ENCODE measurements at places on chromosomes 1 and 21.

DNA sequence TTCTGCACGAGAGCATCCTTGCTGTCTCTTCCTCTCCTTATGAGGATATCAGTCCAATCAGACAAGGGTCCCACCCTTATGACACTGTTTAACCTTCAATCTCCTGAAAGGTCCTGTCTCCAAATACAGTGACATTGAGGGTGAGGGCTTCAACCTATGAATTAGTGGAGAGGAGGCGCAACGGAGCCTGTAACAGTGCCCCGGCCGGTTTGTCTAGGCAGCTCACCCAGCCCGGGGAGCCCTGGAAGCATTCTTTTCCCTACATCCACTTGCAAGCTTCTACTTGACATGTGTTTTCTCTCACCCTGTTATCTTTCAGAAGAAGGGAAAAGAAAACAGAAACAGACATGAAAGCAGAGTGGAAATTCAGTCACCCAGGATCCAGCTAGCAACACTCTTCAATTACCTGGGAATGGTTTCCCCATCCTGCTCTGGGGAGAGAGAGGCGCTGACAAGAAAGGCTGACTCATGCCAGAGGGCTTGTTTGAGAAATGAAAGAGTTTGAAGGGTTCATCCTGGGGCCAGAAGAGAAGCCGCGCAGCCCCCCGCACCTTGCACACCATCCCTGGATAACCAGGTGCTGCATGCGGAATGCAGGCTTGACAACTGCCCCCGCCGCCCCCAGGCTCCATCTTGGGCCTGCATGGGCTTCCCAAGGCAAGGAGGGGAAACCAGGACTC is 394.9 kb downstream of the NPHP4 start:
- no peak for DNase-seq

DNA sequence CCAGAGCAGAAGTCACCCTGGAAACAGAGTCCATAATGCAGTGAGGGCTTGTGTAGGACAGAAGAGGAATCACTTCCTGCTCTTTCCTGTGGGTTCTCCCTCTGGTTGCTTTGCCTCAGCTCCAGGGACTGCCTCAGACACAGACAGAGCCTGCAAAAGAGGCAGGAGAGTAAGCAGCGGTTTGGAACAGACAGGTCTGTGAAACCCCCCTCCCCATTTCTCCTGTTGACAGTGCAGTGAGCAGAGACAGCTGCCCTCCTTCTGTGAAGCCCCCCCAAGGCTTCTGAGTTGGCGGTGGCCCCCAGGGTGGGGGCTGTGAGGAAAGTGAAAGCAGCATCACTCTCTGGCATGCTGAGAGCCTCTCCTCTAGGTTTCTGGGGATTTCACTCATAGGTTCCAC is 53.0 kb downstream of the MAB21L3 start:
- DNase-seq = no peak

DNA sequence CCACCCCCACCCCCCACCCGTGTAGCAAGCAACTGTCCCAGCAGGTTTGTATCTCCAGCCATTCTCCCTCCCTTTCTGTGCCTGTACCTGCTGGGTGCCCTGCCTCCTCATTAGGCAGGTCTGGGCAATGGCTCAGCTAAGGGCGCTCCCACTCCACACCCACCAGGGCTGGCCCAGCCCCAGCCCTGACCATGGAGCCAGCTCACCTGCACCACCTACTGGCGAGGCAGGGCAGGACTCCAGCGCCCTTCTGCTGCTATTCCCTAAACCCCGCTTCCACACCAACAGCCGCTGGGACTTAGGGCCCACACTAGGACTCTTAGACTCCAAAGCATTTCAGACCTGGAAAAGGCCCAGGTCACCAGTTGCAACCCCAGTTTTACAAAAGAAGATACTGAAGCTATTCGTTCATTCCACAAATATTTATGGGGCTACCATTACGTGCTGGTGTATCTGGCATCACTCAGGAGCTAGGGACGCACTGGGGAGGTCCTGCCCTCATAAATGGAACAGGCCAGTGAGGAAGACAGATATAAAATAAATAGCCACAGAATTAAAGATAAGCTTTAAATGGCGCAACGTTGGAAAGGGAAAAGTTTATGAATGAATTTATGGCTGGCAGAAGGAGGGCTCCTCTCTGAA is 24.0 kb downstream of the PGLYRP3 start:
- DNase-seq = no peak

DNA sequence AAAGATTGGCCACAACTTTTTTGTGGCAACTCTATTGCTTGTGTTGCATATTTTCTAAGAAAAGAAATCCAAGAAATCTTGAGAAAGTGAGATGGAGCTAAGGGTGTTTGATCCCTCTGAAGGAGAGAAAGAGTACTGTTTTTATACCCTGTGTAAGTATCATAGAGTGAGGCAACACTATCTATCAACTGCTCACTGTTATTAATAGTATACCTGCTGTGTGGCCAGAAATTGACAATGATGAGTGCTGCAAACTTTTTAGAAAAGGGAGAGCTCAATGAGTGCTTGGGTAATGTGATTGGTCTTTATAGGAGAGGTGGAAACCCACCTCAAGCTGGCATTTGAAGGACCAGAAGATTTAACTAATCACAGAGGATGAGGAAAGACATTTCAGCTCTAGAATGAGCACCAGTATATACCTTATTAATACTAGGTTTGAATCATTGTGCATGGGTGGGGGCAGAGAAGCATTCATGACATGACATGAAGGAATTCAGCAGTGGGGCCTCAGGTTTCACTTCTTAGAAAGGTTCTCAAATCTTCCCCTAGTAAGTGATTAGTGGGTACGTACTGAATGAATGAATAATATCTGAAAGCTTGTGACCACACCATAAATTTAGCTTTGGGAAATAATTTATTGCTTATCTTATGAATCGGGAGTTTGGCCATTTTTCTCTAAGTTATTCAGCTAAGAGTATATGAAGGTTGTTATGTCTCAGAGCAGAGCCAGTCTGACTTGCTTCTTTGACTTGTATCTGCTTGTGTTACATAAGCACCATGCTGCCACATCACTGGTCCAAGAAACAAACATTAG is 169.2 kb upstream of the SGIP1 start:
- DNase-seq = no peak

GRCh38 chr1:19682257-19682656 is 17.6 kb downstream of the HTR6 start:
- no peak for DNase-seq

- DNase-seq = no peak
Observed at GRCh38 chr1:58818075-58818474, 34.2 kb upstream of the JUN start.

GRCh38 chr1:119366424-119366823 is 2.2 kb upstream of the HAO2 start:
- DNase-seq = no peak

- no peak for DNase-seq
Observed at GRCh38 chr21:14880922-14881321, 183.9 kb downstream of the NRIP1 start.

DNA sequence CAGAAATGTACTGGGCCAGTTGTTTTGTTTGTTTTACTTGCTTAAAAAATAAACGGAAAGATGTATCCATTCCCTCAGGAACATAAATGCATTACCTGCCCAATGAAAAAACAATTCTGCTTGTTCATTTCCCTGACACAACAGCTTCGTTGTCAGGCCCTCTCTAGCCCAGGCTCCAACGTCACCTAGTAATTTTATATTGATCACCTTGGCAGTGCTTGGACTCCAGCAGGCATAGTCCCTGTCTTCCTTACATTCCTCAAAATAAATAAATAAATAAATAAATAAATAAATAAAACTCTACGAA is 1.2 kb downstream of the CEP170 start:
- DNase-seq = no peak

DNA sequence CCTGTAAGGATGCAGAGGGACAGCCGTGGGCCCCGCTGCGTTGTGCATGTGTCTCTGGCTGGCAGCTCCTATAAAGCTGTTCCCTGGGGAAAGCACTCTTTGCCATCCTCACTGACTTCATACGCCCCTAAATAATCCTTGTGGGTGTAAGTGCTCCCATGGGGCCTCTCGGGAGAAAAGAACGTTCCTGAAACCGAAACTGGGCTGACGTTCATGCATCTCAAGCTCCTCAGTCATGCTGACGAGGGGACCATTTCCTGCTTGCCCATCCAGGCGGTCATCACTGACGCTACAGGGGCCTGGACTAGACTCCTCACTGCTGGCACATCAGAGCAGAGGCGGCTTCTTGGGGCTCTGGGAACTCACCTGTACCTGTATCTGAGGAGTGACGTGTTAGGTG is 73.1 kb upstream of the USP24 start:
- DNase-seq = no peak

- no peak for DNase-seq
Observed at GRCh38 chr1:214282630-214283242, 1.8 kb downstream of the SMYD2 start.

DNA sequence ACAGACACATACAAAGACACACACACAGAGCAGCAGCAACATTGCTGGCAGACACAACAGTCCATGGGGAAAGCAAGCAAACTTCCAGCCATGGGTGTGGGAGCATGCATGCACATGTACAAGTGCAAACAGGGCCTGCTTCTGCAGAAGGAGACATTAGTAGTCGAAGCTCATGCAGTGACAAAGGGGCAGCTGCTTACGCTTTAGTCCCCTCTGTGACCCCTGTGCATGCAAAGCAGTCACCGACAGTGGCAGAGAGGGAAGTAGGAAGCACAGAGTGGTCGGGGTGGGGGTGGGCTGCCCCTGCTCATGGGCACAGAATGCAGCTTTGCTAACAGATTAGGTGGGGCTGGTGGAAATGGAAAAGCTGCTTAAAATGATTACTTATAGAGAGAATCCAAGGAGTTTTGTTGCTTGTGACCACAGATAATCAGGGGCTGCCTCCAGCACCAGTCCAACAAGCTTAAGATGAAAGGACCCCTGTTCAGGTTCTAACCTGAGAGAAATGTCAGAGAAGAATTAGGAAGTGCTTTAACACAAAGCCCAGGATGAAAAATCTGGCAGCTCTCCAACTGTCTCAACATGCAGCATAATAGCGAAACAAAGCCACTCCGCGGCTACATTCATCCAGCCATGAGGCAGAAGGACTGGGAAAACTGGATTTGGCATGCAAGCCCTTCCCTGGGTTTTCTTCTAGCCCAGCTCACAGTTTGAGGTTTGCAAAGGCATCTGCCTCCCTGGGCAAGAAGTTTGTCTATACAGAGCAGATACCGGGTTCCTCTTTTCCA is 378.9 kb downstream of the KCNH1 start:
- DNase-seq = no peak

GRCh38 chr1:86596741-86597290 is 49.9 kb downstream of the CLCA4 start:
- no peak for DNase-seq

DNA sequence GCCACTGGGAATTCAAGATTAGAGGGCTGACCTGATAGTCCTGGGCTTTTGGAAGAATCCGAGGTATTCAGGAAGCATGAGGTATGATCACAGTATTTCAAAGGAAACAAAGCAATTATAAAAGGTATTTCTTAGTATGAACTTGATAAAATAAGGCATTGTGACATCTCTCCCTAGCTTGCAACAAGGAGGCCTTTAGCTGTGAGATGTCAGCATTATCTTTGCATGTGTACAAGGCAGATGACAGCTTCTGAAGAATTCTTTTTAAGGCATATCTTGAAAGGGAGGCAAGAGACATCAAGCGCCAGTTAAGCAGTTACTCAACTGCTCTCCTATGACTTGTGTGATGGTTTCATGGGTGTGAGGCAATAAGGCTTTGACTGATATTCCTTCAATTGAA is 1123.7 kb downstream of the PLA2G4A start:
- no peak for DNase-seq

DNA sequence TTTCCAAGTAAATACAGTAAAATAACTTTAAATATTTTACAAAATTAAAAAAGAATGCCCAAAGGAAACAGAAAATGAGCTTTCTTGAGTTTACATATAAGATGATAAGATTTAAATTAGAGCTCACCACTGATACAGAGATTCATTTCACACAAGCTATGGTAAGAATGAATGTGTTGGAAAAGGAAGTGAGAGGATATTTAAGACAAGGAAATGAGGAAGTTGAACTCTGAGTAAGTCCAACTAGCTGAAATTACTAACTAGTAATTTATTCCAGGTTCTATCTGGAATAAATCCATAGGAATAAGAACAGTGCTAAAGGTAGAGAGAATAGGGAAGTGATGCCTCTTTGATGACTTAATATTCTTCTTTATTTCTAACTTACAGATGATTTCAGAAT is 42.4 kb downstream of the FNBP1L start:
- no peak for DNase-seq

DNA sequence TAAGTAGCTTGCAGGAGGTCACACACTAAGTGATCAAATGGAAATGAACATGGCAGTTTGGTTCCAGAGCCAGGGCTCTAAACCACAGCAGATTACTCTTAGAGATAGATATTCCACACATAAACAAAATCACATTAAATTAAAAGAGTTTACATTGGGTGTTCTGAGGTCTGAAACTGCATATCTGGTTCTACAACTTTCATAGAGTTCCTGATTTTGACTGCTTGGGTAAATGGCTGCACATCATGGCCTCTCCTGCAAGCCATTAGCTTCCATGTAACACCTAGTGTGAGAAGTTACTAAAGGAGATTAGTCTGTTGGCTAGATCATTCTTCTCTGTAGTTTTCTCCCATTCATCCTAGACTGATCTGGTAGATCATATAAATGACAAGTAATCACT is 12.8 kb upstream of the XCL2 start:
- DNase-seq = no peak

DNA sequence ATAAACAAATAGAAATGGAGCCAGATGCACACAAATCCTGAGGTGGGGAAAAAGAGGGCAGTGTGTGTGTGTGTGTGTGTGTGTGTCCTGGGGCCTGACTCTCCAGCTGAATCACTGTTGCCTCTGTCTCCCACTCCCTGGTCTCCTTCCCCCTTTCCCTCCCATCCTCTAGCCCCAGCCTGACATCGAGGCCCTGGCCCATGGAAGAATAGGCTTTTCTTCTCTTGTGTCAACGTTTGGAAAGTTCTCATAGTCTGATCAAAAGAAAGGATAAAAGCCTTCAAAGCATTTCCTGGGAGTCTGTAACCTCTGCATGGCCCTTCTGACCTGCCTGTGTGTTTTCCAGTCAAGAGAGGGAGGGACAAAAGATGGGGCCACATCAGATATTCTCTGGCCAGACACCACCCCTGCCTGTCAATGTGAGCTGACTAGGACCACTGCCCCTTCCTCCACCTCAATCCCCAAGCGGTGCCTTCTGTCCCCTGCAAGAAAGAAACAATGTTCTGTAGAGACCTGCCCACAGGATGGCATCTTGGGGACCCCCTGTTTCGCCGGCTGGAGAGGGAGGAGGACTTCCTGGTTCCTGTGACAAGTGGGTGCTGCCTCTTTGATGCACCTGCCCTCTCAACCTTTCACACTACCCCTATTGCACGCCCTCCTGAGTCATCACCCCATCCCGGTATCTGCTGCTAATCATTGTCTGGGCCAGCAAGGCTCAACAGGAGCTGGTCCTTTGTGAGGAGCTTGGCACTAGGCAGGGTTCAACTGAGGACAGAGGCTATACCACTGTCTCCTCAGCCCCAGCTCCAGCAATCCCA is 16.2 kb downstream of the KCNJ10 start:
- DNase-seq = no peak

DNA sequence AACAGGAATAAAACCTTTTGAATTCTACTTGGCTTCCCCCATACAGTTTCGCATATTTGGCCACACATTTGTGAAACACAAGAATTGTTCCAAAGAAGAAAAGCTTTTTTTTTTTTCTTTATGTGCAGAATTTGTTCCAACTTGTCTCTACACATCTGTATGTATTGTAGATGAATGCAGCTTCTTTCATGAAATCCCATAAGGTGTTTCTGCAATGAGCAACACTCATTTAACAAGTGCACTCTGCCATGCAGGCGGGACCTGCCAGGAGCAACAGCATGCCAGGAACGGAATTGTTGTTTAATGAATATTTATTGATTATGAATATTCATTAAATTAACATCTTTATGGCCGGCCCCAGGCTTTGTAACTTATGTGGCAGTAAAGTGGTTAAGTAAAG is 1075.0 kb downstream of the TTLL7 start:
- no peak for DNase-seq

GRCh38 chr1:115210302-115210711 is 121.0 kb upstream of the TSPAN2 start:
- DNase-seq = no peak

Measured in stimulated activated CD4-positive, alpha-beta T cell treated with anti-CD3 and anti-CD28 coated beads, Interleukin-2, amount 100 ng/mL, for 4 hours (primary cell).